HS-27A (cell line): ENCODE measurements at places on chromosomes 2 and 18.

GRCh38 chr2:206962966-206963365 lies 23.6 kb downstream of the CPO start:
- DNase-seq: no peak

- no peak for DNase-seq
Measured at GRCh38 chr2:224781400-224781799, 65.2 kb upstream of the CCDC195 start.

DNA sequence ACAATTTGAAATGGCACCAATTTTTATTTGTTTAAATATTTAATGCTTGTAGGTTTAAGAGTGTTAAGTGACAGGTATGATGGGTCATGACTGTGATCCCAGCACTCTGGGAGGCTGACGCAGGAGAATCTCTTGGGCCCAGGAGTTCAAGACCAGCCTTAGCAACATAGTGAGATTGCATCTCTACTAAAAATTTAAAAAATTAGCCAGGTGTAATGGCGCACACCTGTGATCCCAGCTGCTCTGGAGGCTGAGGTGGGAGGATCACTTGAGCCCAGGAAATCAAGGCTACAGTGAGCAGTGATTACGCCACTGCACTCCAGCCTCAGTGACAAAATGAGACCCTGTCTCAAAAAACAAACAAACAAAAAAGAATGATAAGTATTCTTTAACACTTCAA lies 43.0 kb upstream of the CCDC68 start:
- no peak for DNase-seq

DNA sequence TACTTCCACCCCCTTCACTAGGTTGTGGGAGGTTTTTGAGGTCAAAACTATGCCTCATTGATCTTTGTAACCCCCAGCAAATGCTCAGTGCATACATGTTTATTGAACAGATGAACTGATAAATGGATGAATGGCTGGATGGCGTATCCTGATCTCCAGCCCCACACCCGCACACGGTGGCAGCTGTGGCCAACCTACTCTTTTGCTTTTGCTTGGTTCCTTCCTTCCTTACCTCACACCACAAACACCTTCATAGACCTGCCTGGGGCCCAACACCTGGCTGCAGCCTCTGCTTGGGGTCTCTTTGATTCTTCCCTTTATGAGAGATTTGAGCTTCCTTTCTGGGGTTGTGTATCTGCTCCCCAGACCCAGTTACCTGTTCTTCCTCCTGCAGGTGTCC lies 25.9 kb downstream of the SPP2 start:
- DNase-seq: no peak

DNA sequence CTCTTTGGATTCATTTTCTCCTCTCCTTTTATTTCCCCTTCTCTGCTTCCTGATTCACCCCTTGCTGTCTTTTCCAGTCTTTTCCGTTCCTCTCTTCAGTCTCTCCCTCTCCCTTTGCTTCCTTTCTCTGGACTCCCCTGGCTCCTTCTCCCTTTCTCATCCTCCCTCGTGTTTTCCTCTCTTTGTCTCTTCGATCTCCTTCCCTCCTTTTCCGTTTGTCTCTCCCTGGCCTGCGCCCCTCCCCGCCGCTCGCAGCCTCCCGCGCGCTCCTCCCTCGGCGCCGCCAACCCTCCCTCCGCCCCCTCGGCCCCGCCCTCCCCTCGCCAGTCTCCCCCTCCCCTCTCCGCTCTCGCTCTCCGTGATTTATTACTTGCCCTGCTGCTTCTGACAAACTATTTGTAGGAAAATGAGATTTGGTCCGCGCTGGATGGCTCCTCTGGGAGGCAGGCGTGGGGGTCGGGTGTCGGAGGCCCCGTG lies 46.0 kb upstream of the PAX8 start:
- DNase-seq: peak; percentile 63

DNA sequence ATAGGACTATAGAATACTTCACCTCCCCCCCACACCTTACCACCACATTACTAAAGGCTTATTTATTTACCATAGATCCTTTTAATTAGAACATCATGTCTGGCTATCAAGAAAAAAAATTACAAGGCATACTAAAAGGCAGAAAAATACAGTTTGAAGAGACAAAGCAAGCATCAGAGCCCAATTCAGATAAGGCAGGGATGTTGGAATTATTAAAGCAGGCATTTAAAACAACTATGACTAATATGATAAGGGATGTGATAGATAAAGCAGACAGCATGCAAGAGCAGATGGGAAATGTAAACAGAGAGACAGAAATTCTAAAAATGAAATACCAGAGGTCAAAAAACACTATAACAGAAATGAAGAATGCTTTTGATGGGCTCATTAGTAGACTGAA lies 55.4 kb upstream of the SMIM21 start:
- no peak for DNase-seq

DNA sequence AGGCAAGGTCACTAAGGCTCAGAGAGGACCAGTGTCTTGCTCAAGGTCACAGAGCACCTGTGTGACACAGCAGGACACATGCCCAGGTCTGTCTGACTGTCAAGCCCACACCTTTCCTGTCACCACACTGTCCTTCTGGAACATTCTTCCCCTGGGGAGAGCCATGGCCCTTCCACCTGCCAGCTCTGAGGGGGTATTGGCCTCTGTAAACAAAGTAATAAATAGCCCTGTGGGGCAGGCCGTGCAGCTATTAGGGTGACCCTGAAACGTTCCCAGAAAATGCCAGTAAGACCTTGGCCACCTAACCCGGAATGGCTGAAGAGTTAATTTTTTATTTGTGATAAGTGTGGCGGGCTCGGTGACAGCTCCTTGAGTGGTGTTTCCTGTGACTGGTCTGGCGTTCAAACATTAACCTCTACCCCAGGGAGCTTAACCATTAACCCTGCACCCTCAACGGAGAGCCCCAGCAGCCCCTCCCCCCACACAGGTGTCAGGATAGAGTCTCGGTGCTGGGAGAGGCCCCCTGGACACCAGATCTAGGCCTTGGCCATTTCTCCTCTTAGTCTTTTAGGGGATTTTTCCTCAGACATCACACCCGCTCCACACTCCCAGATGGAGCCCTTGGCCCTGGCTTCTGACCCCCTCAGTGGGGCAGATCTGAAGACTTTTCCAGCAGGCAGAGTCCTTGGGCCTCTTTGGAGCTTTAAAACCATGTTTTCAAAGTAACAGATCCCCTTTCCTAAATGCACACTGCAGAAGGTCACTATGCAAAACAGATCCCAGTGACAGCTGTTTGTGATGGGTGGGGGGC lies 36.6 kb downstream of the SCTR start:
- no peak for DNase-seq

DNA sequence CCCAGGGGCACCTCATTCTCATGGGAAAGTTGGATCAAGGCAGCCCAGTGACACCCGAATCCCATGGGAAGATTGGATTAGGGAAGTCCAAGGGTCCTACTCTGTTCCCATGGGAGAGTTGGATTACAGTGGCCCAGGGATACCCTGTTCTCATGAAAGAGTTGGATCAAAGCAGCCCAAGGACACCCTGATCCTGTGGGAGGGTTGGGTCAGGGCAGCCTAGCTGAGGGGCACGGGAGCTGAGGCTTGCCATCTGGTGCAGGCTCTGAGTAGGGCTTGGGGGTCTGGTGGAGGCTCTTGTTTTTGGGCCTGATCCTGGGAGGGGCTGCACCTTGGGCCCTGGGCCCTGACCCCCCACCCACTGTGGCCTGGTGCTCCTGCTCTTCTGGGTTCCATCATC lies 87.1 kb downstream of the ACKR3 start:
- DNase-seq: no peak

- DNase-seq: no peak
Measured at GRCh38 chr2:49687918-49688317, 533.6 kb upstream of the FSHR start.

DNA sequence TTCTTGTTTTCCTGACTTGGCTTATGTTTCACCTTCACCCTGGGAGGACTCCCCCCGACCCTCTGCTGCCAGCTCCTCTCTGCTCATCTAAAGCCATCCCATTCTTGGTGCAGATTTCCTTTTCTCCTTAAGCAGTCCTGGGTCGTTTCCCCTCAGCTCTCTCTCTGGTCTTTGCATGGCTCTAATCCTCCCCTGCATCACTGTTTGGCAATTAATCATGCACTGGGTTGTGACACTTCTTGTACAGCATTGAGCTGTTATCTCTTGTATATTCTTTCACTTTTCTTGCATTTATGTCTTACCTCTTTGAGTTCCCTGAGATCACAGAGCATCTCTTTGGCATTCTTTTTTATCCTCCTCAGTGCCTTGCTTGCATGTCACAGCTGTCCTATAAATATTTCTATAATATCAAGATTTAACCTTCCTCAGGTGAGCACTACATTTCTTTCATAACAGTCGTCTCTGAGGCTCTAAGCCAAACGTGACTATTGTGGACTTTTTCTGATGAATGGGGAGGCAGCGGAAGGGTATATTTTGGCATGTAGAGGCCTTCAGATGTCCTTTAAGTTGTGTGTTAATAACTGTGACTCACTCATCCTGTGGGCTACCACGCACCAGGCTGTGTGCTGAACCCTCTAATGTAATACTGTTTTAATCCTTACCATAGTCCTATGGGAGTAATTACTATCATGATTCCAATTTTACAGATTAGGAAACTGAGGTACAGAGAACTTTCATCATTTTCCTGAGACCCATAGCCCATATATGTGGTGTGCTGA lies 507.5 kb downstream of the SLC4A3 start:
- no peak for DNase-seq

GRCh38 chr2:88754585-88755320 lies 63.3 kb downstream of the RPIA start:
- no peak for DNase-seq

- no peak for DNase-seq
Measured at GRCh38 chr2:205535001-205535400, 147.3 kb upstream of the NRP2 start.

DNA sequence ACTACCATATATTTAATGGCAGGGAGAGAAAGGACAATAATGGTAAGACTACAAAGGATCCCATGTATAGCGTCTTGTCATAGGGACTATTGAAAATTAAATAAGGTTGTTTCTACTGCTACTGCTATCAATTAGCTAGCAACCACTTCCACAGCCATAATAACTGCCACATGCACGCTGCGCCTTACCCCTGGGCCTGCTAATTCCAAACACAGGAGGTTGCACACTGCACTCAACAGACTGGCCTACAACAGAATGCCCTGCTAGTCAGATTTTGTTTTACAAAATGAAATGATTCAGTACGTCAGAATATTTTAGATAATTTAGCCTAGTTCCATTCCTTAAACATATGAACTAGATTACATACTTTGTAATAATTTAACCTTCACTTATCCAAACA lies 121.0 kb upstream of the SMAD7 start:
- DNase-seq: no peak

GRCh38 chr2:135821190-135821589 lies 15.8 kb downstream of the LCT start:
- no peak for DNase-seq

DNA sequence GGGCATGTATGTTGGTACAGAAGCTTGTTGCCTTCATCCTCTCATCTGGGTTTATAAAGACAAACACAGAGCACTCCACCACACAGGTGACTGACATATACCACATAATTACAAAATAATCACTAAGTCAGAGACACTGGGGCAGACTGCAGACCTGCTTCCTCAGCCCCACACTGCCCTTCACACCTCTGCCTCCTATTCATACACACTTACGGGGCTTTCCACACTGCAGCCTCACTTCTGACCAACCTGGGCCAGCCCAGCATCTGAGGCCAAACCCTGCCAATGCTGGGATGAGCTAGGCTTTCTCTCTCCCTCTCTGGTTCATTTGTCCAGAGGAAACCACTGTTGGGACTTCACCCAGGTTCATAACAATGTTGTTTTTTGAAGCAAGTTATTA lies 4.5 kb downstream of the EMX1 start:
- no peak for DNase-seq

GRCh38 chr18:57974585-57975265 lies 69.3 kb upstream of the NEDD4L start:
- DNase-seq: no peak

DNA sequence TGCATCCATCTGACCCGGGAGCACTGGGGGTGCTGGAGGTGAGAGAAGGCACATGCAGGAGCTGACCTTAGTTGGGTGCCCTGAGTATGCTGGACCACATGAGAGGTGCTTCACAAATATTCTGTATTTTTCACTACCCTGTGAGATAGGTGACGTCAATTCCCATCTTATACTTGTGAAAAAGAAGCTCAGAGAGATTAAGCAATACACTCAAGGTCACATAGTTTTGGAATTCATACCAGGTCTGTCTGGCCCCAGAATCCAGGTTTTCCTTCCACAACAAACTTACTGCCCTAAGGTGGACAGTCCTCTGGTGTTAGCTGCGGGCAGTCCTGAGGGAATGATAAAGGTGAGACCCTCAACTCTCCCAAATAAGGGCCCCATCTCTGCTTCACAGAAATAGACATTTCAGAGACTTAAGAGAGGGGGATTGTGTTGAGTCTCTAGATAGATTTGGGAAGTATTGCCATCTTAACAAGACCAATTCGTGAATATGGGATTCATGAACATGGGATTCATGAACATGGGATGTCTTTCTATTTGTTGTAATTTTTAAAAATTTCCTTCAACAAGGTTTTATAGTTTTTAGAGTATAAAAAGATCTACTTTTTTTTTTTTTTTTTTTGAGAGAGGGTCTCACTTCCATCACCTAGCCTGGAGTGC lies 64.0 kb upstream of the SMAD7 start:
- no peak for DNase-seq

GRCh38 chr2:219733106-219733505 lies 105.7 kb downstream of the SLC4A3 start:
- no peak for DNase-seq

- DNase-seq: no peak
Measured at GRCh38 chr2:241001413-241002274, 3.2 kb downstream of the SNED1 start.

DNA sequence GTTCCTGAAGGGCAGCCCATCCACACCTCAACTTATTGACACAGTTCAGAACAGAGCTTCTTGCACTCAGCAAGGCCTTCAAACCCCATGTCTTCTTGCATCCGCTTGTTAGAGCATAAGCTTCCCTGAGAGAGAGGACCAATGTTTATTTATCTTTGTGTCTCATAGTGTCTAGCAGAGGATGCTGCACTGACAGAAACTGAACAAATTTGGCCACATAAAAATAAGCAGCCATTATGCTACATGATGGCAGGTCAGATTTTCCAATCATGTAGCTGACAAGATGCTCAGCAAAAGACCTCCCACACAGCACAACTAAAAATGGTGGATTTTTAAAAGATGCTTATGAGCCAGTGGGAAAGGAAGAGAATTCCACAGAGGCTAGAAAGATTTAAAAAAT lies 38.1 kb upstream of the SIGLEC15 start:
- no peak for DNase-seq

GRCh38 chr2:96261328-96262003 lies 4.3 kb downstream of the TMEM127 start:
- DNase-seq: no peak

- no peak for DNase-seq
Measured at GRCh38 chr2:207203056-207203455, 37.3 kb upstream of the KLF7 start.

- no peak for DNase-seq
Measured at GRCh38 chr2:26567534-26567933, 73.6 kb downstream of the CIB4 start.

DNA sequence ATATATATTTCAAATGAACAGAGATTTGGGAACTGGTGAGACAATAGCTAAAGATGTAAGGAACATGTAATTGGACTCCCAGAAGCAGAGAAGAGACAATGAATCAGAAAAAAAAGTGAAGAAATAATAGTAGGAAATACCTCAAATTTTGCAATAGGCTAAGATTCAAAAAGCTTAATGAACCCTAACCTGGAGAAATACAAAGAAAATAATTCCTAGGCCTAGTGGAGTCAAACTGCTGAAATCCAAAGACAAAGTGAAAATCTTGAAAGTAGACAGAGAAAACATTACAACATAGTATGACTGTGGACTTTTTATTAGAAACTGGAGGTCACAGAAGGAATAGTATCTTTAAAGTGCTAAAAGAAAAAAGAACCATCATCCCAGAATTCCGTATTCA lies 76.7 kb downstream of the LAMA3 start:
- DNase-seq: no peak

GRCh38 chr2:102667072-102667471 lies 47.7 kb downstream of the SLC9A2 start:
- no peak for DNase-seq
